Right cardiac atrium (tissue), 5 donors: ENCODE measurements at places on chromosomes 3 and 15.

DNA sequence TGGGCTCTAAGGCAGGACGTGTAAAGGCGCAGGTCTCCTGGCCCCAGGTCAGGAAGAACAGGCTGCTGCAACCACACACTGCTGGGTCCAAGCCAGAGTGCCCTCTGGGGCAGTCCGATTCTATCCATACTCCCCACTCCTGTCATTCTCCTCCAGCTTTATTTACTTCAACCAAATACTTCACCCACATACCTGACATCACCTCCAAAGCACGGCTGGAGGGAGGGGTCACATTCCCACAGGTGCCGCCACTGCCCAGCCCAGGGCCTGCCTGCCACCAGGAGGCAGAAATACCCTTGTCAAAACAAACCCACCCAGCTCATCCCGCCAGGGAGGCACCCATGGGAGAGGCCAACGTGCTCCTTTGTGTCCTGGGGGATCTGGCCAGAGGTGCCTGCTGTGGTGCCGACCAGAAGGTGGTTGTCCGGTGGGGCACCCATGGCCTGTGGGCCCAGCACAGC is 100.4 kb downstream of the DAPK2 start:
- DNase-seq = peak; percentile 48

GRCh38 chr3:39011191-39011736 is 40.5 kb downstream of the SCN11A start:
- no peak for DNase-seq

DNA sequence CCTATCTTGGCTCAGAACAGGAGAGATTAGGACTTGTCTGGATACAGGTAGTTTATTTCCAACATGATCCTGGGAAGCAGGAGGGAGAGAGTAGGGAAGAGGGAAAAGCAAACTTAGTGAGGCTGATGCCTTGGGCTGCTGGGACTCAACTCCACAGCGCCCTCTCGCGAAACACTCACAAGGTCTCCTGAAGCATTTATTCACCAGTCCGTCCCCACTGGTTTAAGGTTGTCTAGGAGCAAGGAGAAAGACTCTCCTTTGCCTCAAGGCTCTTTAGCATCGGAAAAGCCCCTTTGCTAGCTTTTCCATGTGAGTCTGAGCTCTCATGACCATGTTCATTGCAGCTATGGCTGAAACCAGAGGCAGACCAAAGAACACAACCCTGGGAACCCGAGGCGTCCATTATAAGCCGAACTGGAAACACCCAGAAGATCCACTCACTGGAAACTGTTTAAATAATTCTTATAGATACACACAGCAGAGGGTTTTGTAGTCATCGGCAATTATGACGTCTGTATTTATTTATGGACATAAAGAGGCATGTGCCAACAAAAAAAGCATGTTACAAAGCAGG is 244.5 kb downstream of the CD47 start:
- DNase-seq = peak; percentile 81

- no peak for DNase-seq
Observed at GRCh38 chr3:186121278-186121677, 12.4 kb upstream of the ETV5 start.
